HuH-7 (cell line): ENCODE measurements at places on chromosomes 3 and 15.

- DNase-seq = no peak
Measured at GRCh38 chr3:129271674-129272073, 7.0 kb upstream of the HMCES start.

- DNase-seq = no peak
Measured at GRCh38 chr3:118577055-118577777, 457.4 kb downstream of the IGSF11 start.

- DNase-seq = no peak
Measured at GRCh38 chr3:132232231-132232792, 84.9 kb upstream of the ACP3 start.

DNA sequence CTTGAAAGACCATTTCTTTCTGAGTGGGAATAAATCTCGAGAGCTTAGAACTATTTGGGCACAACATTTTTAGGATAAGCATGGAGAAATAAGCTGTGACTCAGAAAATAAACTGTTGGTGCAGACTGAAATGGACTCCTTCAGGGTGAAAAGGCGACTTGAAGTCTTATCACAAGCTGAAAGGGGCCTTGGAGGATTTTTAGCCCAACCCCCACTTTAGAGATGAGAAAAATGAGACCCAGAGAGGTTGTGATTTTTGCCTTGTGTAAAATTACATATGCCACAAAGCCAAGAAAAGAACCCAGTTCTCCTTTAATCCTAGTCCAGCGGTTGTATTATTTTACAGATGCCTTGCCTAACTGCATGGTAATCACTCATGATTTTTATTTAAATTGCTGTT is 1.5 kb downstream of the ATP1B3 start:
- no peak for DNase-seq

DNA sequence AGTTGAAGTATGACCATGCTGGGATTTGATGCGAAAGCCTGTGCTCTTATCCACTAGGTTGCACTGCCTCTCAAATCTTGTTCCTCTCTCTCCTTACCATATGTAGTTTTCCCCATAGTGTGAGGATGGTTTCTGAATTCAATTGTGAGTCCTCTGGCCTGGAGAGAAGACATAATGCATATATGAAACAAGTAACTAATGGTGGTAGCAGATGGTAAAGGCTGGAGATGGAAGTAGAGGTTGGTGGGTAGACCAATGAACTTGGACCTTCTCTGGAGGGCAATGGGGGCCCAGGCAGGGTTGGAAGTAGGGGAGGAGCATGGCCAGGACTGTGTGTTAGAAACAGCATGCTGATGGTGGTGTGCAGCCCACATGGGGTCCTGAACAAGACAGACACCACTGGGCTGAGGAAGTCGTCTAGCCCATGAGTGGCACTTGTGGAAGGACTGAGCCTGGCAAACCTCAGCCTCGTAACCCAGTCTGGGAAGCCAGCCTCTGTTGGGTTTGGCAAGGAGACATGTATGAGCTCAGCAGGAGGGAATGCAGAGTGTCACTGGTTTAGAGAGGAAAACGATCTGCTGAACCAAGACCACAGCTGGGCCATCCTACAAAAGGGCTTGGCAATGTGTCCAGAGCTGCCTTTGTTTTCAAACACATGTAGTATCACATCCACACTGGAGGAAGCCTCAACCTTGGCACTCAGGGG is 18.5 kb upstream of the LMCD1 start:
- DNase-seq = no peak

- DNase-seq = peak; percentile 71
Measured at GRCh38 chr3:9715764-9716437, 12.3 kb downstream of the CPNE9 start.

GRCh38 chr3:13231781-13232666 is 158.8 kb upstream of the IQSEC1 start:
- DNase-seq = no peak

DNA sequence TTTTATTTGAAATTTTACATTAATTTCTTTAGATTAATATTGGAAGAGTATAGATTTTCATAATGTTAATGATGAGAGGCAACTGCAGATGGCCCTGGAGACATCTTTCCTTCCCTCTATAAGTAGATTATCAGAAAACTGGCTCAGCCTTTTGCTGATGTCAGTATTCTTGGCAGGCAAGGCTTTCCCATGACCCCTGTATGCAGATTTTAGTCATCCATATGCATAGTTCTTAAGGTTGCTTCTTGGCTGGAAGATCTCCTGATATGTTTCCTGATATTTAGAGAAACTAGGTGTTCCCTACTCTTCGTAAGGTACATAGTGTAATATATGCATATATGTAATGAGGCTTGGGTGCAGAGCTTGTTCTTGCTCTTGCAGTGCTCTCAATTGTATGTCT is 911.4 kb downstream of the EPHA3 start:
- no peak for DNase-seq

DNA sequence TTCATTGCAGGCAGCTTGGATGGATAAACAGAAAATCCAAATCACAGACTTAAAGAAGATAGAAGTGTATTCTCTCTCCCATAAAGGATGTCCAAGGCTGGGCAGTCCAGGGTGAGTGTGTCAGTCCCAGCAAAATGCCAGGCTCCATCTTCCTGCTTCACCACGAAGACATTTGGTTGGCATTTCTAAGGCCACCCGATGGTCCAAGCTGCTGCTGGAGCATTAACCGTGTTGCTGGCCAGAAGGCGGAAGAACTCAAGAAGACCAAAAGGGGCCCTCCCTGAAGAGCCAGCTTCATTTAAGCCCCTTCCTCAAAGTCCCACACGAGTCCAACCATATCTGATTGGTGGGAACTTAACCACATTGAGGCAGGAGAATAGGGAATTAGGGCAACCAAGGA is 3.0 kb upstream of the CYP11A1 start:
- DNase-seq = no peak

GRCh38 chr3:189212681-189213080 is 40.9 kb downstream of the TPRG1 start:
- no peak for DNase-seq

GRCh38 chr15:53218666-53219580 is 428.8 kb upstream of the ONECUT1 start:
- DNase-seq = peak; percentile 22

DNA sequence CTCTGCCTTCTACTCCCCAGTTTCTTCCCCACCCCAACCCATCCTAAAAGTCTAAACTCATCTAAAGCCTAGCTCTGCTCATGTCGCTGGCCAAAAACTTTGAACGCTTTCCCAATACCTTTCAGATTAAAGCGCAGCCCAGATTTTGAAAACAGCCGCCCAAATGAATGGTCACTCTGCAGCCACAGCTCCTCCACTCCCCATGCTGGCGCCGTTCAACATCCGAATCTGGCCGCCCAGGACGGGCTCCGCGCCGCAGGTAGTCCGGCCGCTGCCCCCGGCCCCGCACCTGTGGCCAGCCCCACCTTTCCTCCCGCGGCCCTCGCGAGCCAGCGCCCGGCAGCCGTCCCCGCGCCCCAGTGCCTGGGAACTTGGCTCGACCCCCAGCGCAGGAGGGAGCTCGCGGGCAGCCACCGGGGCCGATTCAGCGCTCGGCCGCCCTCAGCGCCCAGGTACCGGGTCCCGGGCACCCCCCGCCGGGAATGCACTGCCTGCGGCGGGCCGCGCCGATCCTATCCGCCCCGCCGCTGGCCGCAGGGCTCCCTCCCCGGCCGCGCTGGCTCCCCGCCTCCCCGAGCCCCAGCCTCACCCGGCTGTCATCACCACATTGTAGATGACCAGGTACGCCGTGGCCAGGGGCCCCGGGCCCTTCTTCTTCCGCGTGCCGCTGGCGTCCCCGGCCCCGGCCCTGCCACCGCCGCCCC is 417 bp downstream of the HACD2 start:
- DNase-seq = peak; percentile 45

DNA sequence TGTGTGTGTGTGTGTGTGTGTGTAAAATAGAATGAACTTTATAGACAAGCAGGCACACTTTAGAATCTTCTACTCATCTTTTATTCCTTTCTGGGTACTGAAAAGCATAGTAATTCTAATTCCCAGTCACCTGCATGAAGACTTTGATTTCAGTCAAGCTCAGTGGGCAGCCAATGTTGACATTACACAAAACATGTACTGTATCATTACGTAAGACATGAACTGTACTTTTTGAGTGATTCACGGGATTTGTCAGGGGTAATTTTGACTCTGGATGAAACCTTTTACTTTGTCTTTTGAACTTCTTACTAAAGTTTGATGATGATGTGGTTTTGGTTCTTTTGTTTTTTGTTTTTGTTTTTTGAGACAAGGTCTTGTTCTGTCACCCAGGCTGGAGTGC is 38.8 kb downstream of the PTPRG start:
- DNase-seq = no peak

GRCh38 chr15:68344600-68344999 is 67.1 kb downstream of the FEM1B start:
- DNase-seq = no peak

DNA sequence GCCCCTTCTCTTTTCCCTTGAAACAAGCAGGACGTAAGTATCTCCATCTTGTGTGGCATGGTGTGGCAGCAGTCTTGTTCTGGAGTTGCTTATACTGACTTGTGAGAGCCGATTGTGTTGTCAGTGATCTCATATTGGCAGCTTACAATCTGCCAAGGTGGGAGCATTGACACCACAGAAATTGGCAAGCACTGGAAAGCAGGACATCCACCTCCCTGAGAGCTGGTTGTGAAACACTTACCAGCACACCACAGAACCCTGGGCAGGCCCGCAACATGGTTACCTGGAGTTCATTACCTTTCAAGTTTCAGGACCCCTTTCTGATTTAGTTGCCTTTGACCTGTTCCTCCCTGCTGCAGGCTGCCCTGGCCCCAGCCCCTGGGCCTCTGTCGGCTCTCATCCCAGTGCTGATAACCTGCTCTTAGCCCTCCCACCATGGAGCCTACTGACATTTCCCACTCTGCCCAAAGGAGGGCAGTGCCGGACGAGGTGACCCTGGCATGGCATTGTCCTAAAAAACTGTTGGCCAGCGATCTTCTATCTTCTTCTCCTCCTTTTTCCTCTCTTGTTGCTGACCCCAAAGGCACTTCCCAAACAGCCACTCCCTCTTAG is 10.6 kb upstream of the ATP2B2 start:
- DNase-seq = peak; percentile 82

- no peak for DNase-seq
Measured at GRCh38 chr3:109548192-109548938, 211.0 kb upstream of the DPPA4 start.

GRCh38 chr15:51126842-51127241 is 32.1 kb upstream of the TNFAIP8L3 start:
- DNase-seq = no peak

- no peak for DNase-seq
Measured at GRCh38 chr3:195194559-195195206, 76.3 kb downstream of the XXYLT1 start.

GRCh38 chr3:146218880-146219866 is 31.7 kb downstream of the PLSCR4 start:
- DNase-seq = no peak

DNA sequence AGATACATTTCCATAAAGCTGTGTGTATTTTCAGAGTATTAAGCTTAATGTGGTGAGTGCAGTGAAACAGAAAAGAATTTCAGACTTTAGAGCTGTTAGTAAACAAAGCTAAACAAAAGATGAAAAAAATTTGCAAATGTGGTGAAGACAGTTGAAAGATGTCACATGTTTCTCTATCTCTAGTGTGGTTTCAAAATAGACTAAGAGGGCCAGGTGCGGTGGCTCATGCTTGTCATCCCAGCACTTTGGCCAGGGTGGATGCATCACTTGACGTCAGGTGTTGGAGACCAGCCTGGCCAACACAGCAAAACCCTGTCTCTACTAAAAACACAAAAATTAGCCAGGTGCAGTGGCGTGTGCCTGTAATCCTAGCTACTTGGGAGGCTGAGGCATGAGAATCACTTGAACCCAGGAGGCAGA is 466.0 kb upstream of the NR2F2 start:
- no peak for DNase-seq

GRCh38 chr3:179760944-179761343 is 108.1 kb downstream of the USP13 start:
- no peak for DNase-seq

DNA sequence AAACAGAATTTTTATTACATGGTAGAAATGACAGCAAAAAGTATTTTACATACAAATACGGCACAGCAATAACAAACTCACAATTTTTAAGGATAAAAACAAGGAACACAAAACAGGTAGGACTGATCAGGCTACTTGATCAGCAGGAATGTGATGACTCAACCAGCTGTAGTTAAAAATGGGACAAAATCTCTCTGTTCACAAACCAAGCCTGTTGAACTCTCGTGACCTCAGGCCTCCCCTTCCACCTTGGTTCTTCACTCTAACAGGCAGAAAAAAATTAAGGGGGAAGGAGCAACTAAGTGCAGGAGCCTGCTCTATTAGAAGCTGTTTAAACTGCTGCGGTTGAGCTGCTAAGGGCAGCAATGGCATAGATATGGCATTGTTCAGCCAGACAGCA is 18.7 kb downstream of the FBXL22 start:
- no peak for DNase-seq

DNA sequence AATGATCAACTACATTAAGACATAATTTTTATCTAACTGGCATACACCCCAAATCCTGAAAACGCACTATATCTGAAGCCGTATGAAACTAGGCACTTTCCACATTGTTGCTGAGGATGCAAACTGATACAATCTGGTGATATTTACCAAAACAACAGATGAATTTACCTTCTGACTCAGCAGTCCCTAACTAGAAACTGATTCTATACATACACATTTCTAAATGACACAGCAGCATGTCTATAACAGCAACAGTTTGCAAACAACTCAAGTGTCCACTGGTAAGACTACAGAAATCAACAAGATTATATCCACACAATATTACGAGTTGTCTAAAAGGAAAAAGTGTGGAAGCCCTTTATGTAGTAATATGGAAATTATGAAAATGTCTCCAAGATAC is 22.9 kb downstream of the SECISBP2L start:
- no peak for DNase-seq

DNA sequence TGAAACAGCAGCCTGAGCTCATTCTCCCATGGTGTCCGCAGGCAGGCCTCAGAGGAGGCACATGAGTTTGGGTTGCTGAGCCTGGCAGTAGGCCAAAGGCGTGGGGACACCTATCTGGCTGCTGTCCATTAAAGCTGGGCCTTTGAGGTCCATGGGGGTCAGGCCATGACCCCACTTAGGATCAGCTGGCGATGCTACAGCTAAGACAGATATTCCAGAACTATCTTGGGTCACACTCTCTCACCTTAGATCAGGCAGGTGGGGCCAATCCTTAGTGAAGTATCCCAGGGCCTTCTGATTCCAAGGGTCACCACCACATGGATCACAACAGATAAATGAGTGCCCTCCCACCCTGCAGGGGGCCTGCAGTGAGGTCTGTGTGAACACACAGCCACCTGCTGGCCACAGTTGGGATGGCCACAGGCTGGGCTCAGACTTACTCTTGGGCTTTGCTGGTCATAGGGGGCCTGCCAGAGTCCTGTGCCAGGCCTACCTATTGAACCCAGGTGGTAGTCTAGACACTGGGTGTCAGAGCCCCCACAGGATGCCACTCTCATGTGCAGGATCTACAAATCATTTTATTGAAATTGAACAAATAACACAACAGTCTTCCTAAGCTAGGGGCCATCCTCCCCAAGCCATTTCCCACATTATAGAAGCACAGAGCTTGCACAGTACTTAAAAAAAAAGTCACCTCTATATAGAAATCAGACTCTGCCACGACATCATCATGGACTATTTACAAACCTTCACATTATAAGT is 2.0 kb upstream of the HYAL2 start:
- DNase-seq = peak; percentile 88

- peak; percentile 62 for DNase-seq
Measured at GRCh38 chr15:23877502-23878412, 190.7 kb upstream of the NDN start.

GRCh38 chr3:5634411-5634810 is 446.9 kb downstream of the EDEM1 start:
- no peak for DNase-seq
